Activated CD4-positive, CD25-positive, alpha-beta regulatory T cell treated with anti-CD3 and anti-CD28 coated beads, Interleukin-2, amount 50 U/mL, for 24 hours (primary cell): ENCODE measurements at places on chromosomes 5 and 9.

DNA sequence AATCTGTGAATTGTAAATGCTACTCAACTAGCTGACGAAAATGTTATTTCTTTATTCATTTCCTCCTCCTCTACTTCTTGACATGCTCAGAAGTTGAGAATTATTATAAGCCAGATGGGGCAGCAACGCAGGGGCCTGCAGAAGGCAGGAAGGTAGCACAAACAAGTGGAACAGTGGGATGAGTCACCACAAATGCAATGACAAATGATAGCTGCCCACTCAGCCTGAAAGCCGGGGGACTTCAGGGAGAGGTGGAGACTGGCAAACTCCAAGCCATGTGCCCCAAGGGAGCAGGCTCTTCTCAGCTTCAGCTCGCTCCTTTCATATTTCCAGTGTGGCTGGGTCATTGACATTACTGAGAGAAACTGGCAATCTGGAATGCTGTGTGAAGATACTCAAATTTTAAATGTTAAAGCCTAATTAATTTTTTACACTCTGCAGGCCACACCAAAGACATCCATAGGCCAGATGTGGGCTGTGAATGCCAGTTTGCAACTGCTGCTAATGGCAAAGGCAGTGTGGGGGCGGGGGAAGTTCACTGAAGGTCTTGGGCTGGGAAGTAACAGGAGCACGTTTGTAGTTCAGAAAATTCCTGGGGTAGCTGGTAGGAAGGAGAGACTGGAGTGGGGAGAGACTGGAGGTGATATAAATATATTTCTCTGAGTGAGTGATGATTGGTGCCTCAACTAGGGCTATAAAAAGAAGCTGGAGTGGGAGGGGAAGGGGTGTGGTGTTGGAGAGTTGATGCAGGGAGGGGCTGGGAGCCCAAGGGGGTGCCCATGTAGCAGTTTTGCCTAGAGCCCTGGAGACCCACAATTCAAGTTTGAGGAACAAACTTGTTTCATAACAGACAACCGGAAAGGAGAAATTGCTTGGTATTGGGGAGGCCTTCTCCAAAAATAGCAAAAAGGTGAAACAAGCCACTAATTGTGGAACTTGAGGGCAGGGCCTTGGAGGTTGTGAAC lies 20.8 kb upstream of the ADRB2 start:
- ATAC-seq = no peak

GRCh38 chr5:142872217-142872616 lies 102.0 kb downstream of the ARHGAP26 start:
- no peak for ATAC-seq

DNA sequence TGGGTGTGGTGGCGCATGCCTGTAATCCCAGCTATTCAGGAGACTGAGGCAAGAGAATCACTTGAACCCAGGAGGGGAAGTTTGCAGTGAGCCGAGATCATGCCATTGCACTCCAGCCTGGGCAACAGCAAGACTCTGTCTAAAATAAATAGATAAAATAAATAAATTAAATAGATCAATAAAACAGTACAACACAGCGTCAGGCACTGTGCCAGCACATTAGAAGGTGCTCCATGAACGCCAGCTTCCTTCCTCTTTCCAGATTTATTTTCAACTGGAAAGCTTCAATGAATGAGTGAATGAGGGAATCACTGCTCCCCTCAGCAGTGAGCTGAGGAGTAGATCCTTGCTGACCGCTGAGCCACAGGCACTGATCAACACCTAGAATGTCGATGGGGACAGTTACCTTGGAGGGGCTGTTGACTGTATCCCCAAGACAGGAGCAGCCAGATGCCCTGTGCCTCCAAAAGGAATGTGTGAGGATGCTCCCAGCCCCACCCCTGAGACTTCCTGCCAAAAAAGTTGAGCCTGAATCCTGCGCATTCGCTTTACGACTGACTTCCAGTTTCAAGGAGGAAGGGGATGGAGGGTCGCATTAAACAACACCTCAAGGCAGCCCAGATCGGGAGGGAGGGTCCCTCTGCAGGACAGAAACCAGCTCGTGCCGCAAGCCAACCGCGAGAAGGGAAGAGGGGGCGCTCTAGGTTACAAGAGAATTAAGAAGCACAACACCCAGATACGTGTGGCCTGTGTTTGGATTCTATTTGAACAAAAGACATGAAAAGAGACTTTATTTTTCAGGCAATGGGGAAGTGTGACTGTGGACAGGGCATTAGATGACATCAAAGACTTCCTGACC lies 54.0 kb upstream of the CNOT6 start:
- no peak for ATAC-seq

DNA sequence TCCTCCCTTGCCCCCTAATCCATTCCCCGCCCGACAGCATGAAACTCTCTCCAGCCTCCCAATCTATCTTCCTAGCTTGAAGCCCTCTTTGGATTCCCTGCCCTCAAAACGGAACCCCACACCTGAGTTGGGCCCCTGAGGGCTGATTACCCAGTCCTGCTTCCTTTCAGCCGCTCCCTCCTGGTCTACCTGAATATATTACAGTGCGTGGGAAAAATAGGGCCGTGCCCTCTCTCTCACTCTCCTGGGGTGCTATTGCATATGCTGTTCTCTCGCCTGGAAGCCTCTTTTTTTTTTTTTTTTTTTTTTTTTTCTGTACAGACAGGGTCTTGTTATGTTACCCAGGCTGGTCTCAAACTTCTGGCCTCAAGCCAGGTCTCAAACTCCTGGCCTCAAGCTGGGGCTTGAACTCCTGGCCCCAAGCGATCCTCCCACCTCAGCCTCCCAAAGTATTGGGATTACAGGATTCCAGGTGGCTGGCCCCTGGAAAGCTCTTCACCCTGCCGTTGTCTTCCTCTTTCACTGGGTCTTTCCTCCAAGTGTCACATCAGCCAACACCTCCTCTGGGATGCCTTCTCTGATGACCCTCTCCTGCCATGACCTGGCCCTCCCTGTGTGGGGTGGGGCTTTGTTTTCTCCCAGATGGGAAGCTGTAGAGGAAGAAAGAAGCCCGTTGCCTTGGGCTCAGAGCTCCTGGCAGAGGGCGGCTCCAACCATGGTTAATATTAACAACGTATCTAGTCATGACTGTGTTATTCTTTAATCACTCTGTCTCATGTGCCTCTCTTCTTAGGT lies 8.2 kb downstream of the DNM1 start:
- no peak for ATAC-seq

GRCh38 chr9:93112864-93113389 lies 16.9 kb downstream of the CARD19 start:
- no peak for ATAC-seq

DNA sequence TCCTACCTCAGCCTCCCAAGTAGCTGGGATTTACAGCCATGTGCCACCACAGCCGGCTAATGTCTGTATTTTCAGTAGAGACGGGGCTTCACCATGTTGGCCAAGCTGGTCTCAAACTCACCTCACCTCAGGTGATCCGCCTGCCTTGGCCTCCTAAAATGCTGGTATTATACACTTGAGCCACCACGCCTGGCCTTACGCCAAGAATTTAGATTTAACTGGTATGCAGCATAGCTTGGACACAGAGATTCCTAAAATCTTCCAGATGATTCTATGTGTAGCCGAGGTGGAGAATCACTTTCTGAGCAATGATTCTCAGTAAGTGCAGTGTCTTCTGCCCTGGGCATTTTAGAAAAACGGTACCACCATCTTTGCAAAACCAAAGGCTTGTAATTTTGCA lies 74.1 kb downstream of the HABP4 start:
- ATAC-seq = no peak

DNA sequence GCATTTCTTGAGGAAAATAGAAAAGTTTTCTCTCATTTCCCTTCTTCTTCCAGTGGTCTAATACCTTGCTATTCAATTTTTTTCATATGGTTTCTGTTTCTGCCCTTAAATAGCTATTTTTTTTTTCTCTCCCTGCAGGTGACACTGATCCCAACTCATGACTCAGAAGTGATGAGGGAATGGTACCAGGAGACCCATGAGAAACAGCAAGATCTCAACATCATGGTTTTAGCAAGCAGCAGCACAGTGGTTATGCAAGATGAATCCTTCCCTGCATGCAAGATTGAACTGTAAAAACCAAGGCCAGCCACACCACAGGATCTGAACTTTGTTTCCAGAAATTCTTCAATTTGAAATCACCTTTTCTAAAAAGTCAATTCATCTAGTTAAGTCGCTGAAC lies 97.7 kb downstream of the MAP1B start:
- ATAC-seq = no peak

DNA sequence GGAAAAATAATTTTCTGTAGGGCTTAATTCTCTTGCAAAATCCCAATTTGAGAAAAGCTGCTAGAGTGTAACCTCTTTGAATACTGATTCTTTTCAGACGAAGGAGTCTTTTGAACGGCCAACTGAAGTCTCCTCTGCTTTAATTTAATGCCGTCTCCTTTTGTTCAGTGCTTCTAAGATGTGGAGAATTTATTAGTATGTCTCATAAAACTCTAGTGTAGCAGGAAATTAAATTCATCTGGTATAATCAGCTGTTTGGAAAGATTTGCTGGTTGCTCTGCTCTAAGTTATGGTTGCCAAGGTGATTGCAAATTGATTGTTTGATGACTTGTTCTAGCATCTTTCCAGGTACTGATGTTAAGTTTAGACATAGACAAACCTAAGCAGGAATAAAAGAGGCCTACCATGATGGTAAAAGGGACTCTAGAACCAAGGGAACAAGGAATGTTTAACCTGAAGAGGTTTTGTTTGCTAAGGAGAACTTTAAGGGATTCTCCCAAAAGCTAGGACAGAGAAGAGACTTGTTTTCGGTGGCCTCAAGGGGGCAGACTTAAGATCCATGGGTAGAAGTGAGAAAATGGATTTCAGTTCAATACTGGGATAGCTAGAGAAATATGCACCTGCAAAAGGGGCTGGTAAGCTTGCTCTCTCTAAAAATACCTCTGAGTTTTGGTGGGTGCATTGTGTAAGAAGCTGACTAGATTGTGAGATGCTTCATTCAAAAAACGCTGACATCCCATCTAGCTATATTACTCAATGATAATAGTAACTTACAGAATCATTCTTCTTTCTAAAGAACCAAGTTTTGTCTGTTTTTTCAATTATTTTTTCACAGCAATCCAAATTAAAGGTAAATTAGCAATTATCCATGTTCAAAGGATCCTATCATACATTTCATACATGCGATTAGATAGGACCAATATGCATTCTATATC lies 5.7 kb upstream of the ADRB2 start:
- ATAC-seq = no peak

- no peak for ATAC-seq
Measured at GRCh38 chr5:164959761-164960160, 1454.3 kb downstream of the MAT2B start.

- ATAC-seq = no peak
Measured at GRCh38 chr9:87656485-87656884, 69.4 kb upstream of the CTSL start.

GRCh38 chr5:177130211-177131018 lies 3.2 kb upstream of the NSD1 start:
- no peak for ATAC-seq

DNA sequence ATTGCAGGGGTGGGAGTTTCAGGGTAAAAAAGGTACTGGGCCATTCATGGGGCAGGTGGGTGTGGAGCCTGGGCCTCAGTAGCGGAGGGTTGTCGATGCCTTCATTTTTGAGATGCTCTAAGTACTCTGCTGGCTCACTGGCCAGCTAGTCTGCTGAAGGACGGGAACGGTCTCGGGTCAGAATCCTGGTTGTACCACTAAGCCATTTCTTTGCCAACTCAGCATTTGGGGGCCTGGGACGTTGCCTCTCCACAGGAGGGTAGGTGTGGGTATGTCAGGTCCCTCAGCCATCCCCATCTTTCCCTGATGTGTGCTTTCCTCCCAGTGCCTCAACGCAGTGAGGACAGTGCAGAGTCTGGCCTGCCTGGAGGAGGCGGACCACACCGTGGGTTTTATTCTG lies 25.1 kb downstream of the SH3GLB2 start:
- no peak for ATAC-seq

DNA sequence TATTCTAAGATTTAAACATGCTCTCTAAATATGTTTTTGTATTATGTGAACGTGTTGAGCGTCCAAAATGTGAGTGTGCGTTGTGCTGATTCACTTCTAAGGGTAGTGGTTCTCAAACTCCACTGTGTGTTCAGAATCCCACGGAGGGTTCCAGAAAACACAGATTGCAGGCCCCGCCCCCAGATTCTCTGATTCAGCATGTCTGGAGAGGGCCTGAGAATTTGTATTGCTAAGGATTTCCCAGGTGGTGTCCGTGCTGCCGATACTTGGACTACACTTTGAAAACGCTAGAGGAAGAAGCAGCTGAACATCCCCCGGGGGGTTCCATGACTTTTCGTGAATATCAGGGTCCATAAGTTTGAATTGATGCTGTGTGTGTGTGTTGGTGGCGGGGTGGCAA lies 1043.2 kb upstream of the WWC1 start:
- ATAC-seq = no peak

DNA sequence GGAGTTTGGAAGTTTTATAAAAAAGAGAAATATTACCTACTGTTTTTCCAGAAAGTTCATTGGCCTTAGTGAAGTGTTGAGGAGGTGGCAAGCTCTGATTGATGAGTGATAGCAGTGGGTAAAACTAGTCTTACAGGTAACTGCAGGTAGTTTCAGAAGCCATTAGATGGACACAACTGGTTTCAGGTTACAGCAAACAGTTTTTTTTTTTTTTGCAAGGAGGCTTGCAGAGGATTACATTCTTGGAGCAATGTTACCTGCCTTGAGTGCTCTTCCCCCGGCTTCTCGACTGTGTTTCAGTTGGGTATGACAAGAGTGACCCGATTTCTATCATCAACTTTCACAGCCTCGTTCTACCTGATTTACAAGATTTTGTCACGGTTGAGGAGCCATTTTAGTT lies 333.4 kb downstream of the YTHDC2 start:
- no peak for ATAC-seq

DNA sequence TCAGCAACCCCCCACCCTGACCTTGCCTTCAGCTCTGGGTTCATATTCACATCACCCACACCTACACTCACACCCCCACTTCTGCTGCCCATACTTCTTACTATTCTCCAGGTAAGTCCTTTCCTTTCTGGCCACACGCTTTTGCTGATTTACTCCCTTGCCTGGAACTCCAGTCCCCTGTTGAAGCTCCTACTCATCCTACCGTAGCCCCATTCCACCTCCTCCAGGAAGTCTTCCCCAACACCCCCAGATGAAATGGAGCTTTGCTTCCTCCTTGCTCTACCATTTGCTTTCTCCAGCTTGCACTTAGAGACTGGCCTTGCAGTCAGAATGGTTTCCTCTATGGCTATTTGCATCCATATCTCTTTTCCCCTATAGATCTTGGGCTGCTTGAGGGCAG lies 182.3 kb downstream of the MELK start:
- ATAC-seq = no peak

GRCh38 chr5:109924237-109925107 lies 234.7 kb downstream of the MAN2A1 start:
- ATAC-seq = no peak

GRCh38 chr5:136736021-136736420 lies 370.7 kb upstream of the TRPC7 start:
- ATAC-seq = no peak
